ENCODE measurements at places on chromosomes 12 and 14. TPM values are rescaled to one million over a fixed set of nuclear protein-coding genes. Genes with fewer than 3 reads are reported as not detected.

GRCh38 chr14:104334424-104335161 is 196.2 kb downstream of the KIF26A start:
- H3K36me3 ChIP-seq = no peaks in the 10 kb centered on the region
- no peak overlapping the region for H3K4me3 ChIP-seq
- H3K27me3 ChIP-seq = no peaks in the 10 kb centered on the region
- H3K27ac ChIP-seq = no peak overlapping the region
- no peak for DNase-seq

Gene MAPK1IP1L
- total RNA-seq = 65.1 TPM

DNA sequence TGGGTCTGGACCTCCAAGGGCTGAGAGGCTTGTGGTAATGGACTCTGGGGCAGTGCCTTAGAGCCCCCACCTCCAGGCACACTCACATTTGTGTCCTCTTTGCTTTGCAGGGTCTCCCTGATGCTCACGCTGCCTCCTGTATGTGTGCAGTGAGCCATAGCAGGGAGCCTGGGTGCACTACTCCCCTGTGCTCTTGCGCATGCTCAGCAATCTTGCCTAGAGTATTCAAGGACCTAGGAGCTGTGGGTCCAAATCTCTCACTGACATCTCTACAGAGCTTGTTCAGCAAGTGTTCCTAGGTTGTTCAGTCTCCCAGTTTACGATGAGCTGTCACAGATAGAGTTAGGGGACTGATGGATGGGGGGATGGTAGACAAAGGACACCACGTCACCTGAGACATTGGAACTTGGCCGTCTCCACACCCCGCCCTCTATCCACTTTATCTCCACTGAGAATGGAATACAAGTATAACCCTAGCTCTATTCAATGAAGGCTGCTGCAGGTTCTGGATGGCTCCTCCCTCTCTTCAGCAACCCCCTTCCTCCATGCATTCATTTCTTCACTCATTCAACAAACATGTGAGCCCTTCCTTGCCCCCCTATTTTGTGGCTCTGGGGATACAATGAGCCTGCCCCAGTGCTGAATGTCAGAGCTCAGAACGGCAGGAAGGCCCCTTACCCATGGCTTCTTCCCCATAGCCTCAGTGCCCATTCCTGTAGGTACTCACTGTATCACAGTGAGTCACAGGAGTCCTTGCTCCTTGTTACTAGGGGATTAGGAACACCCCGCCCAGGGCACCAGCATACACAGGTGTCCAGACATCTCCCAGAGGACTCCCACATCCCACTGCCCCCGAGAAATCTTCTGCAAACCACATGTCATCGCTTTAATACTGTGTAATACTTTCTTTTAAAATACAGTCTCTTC is 31.2 kb downstream of the FIGNL2 start:
- H3K36me3 ChIP-seq = no peaks in the 10 kb centered on the region
- peaks cover 13% of the 10 kb centered on the region for H3K4me1 ChIP-seq
- no peaks in the 10 kb centered on the region for H3K27me3 ChIP-seq
- no peak for DNase-seq

Gene LRR1
- total RNA-seq = 37.8 TPM

Gene SRRM4
- total RNA-seq = not detected

All from naive thymus-derived CD4-positive, alpha-beta T cell (primary cell).